Activated CD4-positive, alpha-beta T cell treated with anti-CD3 and anti-CD28 coated beads, Interleukin-2, amount 50 U/mL, for 48 hours (primary cell): ENCODE measurements at places on chromosomes 7 and 10.

DNA sequence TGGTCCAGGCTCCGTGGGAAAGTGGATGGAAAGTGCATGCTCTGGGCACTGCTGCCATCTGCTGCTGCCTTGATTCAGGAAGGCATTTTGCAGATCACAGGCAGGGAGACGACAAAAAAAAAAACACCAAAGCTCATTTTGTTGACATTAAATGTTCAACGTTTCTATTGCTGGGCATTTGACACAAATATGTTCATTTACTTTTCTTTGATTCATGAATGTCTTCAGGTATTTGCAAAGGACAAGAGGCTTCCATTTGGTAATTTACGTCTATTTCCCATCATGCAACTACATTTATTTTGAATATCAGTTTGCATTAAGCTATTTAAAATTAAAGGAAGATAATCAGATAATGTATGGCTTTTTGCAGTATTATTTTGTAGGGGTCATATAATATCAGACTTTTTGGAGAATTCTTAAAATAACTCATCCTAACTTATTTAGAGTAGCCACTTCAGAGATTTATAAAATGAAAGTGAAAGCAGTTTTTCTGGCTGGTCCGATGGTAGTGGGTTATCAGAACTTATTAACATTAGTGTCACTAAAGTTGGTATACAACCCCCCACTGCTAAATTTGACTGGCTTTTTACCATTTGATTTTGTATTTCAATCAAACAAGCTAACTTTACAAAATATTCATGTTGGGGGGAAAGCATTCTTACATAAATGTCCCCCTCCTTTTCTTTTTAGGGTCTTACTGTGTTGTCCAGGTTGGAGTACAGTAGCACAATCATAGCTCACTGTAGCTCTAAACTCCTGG is 65.3 kb downstream of the PDIA4 start:
- DNase-seq, result peak; percentile 64

- DNase-seq, result no peak
Measured at GRCh38 chr7:138170959-138171703, 94.9 kb downstream of the AKR1D1 start.

DNA sequence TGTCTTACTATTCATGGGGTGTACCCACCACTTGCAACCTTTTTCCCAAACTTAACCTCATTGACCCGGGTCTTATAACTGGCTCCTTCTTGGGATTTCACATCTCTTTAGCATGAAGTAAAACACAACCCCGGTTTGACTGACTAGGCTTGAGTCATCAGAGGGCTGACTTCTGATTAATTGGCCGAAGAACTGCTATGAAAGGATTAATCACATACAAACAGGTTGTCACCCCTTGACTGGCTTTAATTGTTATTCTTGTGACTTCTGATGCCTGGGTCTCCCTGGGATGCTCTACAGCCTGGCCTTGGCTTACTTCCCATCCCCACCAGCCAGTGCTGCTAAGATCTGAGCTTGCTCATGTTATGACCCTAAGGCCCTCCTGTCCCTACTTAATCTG is 8.8 kb upstream of the CRPPA start:
- DNase-seq, result no peak

DNA sequence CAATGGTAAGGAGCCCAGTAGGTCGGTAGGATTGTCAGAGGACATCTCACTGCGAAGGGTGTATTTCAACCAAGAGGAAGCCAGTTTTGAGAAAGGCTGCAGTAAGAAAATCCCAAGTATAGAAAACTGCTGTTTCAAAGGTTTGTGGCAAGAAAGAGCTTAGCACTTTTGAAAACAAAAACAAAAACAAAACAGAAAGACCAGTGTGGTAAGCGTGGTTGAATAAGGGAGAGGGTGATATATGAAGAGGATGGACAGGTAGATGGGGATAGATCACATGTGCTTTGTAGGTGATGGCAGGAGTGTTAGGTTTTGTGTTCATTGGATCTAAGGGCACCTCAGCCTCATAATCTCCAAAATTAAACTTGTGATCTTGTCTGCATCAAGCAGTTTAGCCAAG is 141.6 kb upstream of the WNT16 start:
- no peak for DNase-seq

GRCh38 chr10:128929131-128929530 is 537.9 kb upstream of the MGMT start:
- no peak for DNase-seq

- no peak for DNase-seq
Measured at GRCh38 chr10:101221963-101222531, 7.2 kb downstream of the LBX1 start.

DNA sequence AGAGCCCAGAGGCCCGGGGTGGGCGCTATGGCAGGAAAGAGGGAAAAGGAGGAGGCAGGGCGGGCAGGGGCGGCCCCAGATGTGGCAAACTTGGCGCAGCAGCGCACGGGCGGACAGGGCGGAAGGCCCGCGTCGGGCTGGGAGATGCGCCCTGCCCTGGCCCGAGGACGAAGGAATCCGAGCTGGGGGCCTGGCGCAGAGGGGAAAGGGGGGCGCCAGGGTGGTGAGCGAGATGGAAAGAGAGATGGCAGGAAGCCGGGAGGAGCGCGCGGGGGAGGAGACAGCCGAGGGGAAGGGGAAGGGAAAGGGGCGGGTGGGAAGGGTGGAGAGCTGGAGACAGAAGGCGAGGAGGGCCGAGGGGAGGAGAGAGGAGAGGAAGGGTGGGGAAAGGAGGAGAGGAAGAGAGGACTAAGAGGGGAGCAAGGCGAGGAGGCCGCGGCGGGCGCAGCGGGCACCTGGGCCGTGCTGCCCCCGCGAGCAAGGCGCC is at the start of gene MARVELD1:
MARVELD1 (plus strand) TSS at position 392 of the 487 bp plus-strand sequence. CDS start 147 bp downstream, outside the sequence.
- peak; percentile 19 for DNase-seq
